CD4-positive, alpha-beta T cell treated with Interleukin-17A for 1 hour (primary cell): ENCODE measurements at places on chromosomes 2 and 18.

DNA sequence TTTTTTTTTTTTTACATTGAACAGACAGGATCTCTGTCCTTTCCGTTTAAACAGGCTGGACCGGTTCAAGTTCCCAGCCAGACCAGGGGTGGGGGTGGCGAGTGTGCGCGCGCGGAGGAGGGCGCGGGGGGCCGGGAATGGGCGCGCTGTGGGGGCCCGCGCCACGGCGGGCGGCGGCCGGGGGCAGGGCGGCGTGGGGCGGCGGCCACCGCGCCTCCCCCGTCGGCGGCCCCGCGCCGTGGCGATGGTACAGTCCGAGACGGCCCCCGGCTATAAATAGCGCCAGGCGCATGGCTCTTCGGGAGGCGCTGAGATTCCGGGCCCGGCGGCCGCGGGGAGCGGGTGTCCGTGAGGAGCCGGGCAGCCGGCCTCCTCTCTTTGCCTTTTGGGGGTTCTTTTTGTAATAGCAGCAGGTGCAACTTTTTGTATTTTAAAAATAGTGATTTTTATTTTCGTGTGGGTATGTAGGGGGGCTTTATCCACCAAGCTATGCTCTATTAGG lies 430 bp upstream of the CELF4 start:
- DNase-seq: no peak

GRCh38 chr2:100136310-100136709 lies 6.1 kb downstream of the AFF3 start:
- DNase-seq: no peak

DNA sequence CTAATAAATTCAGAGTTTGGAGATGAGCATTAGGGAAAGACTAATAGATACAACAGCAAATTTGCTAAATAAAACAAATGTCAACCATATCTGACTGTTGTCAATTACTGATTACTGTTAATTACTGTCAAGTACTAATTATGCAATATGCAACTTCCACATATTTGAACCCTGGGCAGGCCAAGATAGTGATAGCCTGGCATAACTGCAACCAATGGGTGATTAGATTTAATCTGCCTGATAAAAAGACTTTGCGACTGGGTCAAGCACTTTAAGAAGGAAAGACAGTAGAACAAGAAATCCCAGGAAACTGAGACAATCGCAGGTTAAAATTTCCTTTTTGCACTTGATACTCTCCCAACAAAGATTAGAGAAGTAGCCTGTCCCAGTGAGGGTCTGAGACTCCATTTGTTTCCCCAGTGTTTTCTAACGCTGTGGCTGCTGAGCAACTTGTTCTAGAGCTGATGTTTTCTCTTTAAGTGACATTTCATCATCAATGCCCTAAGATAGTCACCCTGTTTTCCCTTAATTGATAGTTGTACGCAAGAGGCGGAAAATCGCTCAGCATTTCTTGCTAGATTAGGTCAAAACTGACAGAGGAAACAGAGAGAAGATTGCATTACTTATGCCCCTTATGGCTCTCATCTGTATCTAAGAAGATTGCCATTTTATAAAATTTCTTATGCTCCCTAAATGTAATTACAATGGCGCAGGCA lies 17.8 kb downstream of the ARHGAP15 start:
- DNase-seq: no peak

DNA sequence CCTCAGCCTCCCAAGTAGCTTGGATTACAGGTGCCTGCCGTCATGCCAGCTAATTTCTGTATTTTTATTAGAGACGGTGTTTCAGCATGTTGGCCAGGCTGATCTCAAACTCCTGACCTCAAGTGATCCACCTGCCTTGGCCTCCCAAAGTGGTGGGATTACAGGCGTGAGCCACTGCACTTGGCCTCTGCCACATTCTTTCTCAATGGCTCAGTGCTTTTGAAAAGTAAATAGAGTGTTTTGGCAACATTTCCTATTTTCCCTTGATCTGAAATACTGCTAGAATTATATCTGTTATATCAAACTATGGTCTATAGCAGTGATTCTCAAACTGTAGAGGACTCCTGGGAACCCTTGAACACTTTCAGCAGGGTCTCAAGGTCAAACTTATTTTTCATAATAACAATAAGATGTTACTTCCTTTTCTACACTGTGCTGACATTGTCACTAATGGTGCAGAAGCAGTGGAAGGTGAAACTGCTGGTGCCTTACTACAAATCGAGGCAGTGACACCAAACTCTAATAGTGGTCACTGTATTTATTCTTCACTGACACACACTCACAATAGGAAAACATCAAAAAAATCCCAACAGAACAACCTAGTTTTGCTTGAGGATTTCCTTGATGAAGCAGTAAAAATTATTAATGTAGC lies 10.6 kb downstream of the DAW1 start:
- DNase-seq: no peak

GRCh38 chr2:160028431-160029269 lies 33.8 kb downstream of the PLA2R1 start:
- no peak for DNase-seq

DNA sequence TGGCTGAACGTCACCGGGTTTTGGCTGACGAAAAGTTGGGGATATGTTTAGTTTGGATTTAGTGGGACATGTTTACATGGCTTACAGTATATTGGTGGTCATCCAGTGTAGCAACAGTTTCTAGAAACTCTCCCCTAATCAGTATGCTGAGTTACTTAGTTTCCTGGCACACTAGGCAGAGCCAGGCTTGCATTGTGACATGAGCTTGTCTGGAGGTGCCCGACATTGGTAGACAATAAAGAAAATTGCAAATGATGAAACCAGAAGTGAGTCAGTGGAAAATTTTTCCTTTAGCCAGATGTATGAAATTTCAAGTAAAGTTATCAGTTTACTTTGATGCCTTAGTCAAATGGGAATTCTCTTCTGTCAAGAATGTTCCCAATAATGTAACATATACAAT lies 276.1 kb downstream of the RDH14 start:
- DNase-seq: no peak

DNA sequence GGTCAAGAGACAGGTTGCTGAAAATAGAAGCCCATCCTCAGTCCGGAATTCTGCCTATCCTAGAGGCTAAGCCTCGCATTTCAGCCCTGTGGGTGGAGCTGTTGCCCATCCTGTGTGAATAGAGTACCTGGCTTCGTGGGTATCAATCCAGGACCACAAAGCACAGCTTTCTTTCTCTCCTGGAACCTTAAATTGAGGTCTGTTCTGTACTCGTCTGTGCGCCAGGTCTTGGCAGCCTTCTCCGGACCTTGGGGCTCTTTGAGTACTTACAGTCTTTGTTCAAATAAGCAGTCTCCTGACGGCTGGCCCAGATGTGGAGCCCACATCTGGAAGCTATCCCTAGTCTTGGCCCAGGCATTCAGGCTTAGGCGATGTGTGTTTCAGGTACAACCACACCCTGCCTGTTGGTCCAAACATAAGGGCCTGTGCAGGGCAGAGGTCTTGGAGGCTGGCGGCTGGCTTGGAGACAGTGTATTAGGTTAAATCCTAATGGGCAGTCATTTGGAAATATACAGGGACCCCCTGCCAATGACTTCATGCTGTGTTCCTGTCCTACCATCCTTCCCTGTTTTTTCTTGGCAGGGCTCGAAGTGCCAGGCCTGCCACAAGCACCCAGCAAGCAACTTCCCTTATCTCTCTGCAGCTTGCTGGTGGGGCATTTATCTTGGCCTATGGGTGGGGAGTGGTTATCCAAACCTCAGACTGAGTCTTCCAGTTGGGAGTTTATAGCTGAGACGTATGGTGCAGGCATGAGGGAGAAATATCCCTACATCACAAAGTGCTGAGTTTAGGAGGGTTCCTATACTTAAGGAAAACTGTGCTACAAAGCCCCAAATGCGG lies 294.1 kb downstream of the BCL2 start:
- DNase-seq: peak; percentile 3

GRCh38 chr2:188746727-188747126 lies 227.4 kb upstream of the COL3A1 start:
- no peak for DNase-seq

DNA sequence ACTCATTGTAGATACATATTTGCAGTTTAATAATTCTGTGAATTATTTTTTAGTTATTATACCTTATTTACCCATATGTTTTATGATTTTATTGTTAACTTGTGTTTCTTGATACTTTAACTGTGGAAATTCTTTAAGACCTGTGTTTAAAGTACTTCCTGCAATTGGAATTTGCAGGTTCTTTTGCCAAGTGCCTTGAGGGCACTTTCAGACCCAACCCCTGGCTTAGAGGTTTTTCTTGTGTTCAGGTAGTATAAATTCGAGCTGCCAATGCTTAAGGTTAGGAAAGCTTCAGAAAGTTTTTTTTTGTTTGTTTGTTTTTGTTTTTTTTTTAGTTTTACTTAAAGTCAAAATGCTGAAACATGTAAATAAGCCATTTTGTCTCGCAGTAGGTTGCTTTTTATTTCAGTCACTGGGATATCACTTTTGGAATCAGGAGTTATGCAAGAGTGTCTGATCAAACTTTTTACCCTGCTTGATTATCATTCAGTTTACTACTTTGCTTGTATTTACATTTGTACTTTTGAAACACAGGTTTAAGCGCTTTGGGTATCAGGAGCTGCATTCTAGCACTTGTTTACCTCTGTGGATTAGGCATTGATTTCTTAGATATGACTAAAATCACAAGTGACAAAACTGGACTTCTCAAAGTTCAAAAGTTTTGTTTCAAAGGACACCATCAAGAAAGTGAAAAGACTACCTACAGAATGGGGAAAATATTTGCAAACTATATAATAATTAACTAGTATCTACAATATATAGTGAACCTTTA lies 31.8 kb downstream of the TDRD15 start:
- no peak for DNase-seq

DNA sequence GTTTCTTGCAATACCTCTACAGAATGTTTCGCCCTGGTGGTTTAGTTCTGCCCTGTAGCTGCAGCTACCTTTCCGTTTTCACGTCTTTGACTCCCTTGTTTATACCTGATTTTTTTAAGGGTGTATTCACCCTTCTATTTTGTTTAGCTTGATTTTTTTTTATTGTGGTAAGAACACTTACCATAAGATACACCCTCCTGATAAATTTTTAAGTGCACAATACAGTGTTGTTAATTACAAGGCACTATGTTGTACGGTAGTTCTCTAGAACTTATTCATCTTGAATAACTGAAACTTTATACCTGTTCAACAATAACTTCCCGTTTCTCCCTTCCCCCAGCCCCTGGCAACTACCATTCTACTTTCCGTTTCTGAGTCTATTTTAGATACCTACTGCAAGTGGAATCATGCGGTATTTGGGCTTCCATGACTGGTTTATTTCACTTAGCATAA lies 48.9 kb upstream of the NABP1 start:
- peak; percentile 48 for DNase-seq

DNA sequence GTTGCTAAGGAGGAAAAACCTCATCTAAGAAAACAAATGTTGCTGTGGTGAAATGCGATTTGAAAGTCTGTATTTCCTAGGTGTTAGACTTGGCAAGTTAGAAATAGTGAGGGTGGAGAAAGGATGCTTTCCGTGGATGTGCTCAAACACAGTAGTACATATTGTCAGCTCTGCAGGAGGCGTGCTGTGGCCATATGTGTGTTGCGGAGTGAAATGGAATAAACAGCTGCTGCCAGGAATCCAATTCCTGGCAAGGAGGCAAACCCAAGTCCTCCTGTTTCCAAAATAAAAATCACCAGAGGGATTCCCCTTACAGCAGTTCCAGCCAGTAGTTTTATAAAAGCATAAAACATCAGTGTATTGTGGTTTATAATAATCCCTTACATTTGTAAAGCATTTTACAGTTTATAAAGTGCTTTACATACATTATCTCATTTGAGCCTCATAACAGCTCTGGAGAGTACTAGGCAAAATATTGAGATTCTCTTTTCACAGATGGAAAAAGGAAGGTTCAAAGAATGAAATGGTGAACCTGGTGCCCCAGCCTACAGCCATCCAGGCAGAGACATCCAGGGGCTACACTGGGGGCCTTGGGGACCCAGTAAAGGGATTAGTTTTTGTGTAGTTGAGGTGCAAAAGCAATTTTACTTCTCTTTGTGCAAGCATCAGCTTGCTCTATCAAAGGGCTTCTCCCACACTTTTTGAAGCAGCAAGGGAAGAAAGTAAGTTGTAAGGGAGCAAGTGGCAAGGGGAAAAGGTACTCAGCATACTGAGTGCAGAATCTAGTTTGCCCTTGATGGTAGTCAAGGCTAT lies 206.0 kb downstream of the AGPS start:
- no peak for DNase-seq

- no peak for DNase-seq
Observed at GRCh38 chr2:31384771-31385276, 29.7 kb downstream of the XDH start.

GRCh38 chr2:55842046-55842445 lies 81.5 kb downstream of the EFEMP1 start:
- DNase-seq: no peak

- DNase-seq: no peak
Observed at GRCh38 chr18:32317651-32318050, 127.8 kb downstream of the MEP1B start.

GRCh38 chr2:223601932-223602666 lies at the start of gene SCG2:
Gene SCG2, minus strand, starts transcription at chr2:223602361. Its CDS starts 3,079 bp downstream, at chr2:223599282.
- peak; percentile 2 for DNase-seq
